RCC 7860 (cell line): ENCODE measurements at places on chromosomes 13 and 19.

DNA sequence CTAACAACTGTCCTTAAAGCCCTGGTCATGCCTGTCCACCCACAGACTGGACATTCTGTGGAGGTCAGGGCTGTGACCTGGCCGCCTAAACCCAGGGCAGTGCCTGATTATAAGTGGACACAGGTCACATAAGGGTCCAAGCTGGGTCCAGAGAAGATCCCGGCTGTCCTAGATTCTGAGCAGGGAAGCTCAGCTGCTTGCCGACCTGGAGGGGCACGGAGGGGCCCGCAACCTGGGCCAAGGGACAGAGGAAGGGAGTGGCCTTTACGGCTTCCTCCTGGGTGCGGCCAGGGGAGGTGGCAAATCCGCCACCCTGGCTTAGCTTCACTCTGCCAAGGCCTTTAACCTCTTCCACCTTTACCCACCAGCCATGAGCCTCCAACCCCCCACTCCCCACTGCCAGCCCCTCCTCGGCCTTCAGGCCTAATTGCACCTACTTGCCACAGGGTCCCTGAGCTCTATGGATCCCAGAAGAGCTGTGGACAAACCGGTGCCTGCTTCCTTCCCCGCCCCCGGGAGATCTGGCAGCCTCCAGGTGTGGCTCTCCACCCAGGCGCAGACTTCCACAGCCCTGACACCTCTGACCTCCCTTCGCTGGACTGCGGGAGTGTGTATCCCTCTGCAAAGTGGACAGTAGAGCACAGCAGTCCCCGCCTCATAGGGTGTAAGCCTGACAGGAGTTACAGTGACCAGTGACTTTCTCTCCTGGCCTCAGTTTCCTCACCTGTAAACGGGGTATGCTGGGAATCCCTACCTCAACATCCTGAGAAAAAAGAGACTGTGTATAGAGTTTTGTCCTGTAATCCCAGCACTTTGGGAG is 1.7 kb downstream of the CD320 start:
- no peak for DNase-seq

GRCh38 chr19:13181747-13182388 is 31.7 kb downstream of the IER2 start:
- no peak for DNase-seq

GRCh38 chr13:25375727-25376358 is 4.1 kb downstream of the ATP8A2 start:
- no peak for DNase-seq

DNA sequence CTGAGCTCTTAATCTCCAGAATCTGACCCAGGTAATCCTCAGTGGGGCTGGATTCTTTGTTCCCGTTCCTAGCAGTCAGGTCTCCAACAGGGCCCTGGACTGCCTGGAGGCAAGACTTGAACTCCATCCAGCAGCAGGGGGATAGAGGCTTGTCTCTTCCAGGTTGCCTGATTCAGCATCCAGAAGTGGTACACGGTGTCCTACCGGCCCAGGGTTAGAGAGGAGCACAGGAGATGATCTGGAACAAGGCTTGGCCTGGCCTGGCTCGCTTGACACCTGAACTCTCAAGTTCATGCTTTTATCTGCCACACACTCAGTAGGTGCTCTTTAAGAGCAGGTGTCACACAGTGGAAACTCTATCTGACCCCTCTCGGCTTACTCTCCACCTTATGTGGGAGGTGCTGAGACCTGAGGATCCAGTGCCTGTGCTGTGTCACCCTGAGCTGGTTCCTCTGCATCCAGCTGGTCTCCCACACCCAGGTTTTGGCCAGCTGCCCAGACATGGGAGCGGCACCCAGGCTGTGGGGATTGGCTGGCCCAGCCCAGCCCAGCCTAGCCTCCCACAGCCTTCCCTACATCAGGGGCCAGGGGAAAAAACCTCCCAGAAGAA is at the start of gene CYP4F3:
CYP4F3 (plus strand) TSS at position 604 of the 610 bp plus-strand sequence. CDS start 519 bp downstream, outside the sequence.
- DNase-seq = peak; percentile 70

- DNase-seq = no peak
Observed at GRCh38 chr19:2587001-2587719, 111.2 kb downstream of the GADD45B start.

DNA sequence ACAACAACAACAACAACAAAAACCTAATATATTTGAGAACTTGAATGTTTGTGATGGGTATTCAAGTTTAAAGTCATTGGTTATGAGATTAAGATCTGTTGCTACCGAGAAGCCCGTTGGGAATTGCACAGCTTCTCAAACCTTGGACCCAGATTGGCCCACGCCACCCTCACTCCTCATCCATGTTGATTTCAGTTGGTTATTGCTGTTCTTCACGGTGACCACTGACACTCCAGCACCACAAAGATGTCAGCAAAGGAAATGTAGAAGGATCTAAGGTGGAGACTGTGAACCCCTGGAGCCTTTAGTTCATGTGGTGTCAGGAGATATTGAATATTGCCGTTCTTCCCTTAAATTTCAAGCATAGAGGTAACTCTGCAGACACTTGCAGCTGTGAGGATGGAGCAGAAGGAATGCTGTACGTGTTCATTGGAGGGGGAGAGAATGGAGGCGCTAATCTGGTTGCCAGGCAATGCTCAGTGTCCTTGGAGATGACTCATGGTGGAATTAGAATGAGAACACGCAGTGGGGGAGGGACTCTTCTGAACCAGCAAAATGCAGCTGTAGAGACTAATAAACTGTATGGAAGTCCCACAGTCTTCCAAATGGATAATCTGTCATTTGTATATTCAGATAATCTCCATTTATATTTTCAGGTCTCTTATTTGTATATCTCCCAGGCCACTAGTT is 20.8 kb upstream of the ZNF835 start:
- no peak for DNase-seq

GRCh38 chr19:30966486-30966885 is 382.8 kb downstream of the TSHZ3 start:
- no peak for DNase-seq

DNA sequence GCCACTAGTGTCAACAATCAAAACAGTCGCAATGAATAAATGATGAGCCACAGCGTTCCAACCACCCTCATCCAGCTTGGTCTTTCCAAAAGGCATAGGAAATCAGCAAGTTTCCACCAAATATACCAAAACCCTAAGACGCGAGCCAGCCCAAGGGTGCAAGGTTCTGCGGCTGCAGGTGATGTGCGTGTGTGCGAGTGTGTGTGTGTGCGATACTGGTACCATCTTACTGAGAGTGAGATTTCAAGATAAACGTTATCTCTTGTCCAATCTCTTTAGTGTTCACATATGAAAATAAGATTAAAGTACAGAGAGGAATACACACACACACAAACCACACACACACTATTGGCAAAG is 895 bp upstream of the TRPC4 start:
- no peak for DNase-seq

GRCh38 chr19:10567656-10568055 is 1.1 kb downstream of the CDKN2D start:
- no peak for DNase-seq

DNA sequence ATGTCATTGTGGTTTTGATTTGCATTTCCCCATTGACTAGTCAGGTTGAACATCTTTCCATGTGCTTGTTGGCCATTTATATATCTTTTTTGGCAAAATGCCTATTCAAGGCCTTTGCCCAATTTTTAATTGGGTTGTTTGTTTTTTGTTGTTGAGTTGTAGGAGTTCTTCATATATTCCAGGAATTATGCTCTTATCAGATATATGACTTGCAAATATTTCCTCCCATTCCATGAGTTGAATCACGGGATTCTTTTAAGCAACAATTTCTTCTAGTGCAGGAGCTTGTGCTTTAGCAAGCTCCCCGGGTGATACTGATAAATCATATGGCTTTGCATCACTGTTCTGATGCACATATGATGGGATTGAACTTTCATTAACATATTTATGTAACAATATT is 47.0 kb upstream of the FLT1 start:
- DNase-seq = no peak

- DNase-seq = no peak
Observed at GRCh38 chr13:51945149-51945548, 66.1 kb downstream of the ATP7B start.
